ENCODE measurements at places on chromosomes 6 and 20.

DNA sequence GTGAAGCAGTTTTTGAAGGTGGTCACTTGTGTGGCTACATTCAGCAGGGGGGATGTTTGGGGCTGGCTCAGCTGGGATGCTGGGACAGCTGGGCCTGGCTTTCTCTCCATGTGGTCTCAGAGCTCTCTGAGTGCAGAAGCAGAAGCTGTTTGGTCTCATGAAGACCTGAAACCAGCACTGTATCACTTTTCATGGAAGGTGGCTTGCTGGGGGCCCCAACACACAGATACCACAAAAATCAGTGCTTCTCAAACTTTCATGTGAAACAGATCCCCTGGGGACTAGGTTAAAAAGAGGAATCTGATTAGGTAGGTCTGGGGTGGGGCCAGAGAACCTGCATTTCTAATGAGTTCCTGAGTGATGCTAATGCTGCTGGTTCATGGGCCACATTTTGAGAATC is 347.3 kb downstream of the DHX35 start:
- DNase-seq: no peak

DNA sequence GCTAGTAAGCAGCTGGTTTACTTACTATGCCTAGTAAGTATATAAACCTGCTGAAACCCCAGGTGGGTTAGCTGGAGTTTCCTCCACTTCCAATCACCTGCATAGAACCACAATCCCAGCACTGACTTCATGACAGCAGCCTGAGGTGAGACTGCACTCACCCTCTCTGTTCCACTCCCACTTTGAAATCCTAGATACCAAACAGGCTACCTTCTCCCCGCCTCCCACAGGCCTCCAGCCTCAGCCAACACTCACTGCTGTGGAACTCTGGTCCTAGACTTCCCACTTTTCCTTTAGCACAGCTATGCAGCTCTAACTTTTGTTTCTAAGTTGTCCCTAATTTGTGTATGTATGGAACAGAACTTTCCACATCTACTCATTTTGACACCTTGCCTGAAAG is 149.7 kb upstream of the ARID1B start:
- DNase-seq: no peak

DNA sequence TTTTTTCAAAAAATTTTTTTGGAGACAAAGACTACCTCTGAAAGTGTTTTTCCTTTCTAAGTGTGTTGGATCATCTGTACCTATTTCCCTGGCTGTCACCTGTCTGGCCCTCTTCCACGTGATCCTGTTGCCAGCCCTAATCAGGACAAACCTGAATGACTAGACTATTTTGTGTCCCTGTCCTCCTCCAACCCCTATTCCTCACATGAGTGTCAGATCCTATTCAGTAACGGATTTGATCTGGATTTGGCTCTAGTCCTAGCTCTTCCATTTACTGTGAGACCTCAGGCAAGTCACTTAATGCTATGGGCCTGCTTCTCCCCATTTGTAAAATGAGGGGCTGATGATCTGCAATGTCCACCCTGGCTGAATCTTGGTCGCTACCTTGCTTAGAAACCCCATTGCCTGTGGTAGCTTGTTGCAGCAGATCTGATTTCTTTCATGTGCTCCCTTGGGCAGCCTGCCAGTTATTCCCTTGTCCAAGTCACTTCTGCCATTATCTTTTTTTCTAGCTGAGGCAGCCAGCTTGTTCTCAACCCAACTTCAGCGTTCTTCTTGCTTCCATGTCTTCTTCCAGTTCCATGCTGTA is 4.8 kb downstream of the PHF20 start:
- no peak for DNase-seq

DNA sequence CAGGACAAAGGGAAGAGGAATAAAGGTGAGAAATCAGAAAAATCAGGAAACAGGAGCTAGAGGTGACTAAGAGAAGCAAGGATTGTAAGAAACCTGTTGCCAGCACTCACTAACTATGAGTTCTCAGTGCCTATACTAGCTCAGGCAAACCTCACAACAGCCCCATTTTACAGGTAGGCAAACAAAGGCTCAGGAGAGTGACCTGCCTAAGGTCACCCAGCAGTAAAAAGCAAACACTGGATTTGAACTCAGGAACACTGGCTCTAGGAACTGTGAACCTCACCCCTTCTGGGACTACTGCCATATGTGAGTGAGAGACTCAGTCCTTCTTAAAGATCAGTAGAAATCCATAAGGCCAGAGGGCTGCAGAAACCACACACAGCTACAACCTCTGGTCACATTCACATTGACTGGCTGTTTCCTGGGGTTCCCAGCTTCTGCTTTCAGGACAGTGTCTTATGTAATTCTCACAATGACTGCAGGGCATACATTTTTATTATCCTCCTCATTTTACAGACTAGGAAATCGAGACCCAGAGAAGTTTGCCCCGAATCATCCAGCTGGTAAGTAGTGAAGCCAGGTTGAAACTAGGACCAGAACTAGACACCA is 80.7 kb upstream of the MAFB start:
- DNase-seq: no peak

- no peak for DNase-seq
These were observed 27.8 kb upstream of the JAG1 start for GRCh38 chr20:10701607-10702006.

DNA sequence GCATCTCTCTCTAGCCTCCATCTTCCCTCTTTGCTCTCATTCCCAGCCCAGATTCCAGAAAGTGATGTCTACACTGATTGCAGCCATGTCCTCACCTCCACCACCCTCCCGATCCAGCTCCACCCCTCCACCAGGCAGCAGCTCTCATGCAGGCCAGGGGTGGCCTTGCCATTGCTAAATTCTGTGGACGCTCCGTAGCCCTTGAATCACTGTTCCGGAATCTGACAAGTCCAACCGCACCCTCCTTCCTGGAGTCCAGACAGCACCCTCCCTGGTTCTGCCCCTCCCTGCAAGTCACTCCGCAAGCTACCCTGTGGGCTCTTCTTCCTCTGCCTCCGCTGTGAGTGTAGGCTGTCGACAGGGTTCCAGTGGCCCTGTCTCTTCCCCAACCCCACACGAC is 26.2 kb downstream of the TNXB start:
- DNase-seq: no peak

- DNase-seq: no peak
These were observed 712 bp downstream of the DEK start for GRCh38 chr6:18263418-18264218.

DNA sequence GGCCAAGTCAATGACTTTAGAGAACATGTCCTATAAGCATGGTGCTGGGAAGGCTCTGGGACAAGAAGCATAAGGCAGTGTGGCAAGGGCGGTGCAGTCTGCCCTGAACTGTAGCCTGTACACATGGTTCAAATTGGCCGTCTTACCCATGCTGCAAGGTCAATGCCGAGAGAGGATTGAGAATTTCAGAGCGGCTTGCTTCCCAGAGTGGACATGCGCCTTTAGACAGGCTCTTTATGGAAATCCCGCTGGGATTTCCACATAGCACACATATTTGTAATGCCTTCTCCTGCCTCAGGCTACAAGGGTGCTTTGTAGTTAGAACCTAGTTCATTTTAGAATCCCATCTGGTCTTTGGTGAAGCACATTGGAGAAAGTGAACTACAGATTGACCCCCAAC is 36.1 kb upstream of the CEP162 start:
- no peak for DNase-seq

DNA sequence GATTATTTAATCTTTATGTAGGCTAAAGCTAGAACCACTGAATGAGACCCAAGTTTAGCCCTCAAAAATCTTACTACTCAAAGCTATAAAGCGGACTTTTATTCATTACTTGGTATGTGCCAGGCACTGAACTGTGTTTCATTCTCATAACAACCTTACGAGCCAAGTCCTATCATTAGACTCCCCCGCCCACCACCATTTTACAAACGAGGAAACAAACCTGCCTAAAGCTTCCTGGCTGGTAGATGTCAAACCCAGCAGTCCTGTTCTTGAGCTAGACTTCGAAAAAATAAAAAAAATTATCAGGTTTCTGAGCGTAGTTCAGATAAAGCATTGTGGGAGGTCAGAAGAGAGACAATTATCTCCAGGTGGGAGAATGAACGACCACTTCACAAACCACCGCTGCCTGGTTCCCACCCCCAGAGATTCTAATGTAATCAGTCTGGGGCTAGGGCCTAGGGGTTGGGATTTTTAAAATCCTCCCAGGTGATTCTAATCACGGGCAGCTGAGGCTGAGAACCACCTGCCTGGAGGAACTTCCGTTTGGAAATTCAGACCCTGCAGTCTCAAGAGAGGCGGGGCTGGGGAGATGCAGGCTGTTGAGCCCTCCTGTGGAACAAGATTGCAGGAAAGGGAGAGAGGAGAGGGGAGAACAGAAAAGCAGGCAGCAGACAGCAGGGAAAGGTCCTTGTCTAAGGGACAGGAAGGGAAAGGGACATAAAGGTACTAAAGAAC is 8.6 kb downstream of the ADTRP start:
- DNase-seq: no peak

DNA sequence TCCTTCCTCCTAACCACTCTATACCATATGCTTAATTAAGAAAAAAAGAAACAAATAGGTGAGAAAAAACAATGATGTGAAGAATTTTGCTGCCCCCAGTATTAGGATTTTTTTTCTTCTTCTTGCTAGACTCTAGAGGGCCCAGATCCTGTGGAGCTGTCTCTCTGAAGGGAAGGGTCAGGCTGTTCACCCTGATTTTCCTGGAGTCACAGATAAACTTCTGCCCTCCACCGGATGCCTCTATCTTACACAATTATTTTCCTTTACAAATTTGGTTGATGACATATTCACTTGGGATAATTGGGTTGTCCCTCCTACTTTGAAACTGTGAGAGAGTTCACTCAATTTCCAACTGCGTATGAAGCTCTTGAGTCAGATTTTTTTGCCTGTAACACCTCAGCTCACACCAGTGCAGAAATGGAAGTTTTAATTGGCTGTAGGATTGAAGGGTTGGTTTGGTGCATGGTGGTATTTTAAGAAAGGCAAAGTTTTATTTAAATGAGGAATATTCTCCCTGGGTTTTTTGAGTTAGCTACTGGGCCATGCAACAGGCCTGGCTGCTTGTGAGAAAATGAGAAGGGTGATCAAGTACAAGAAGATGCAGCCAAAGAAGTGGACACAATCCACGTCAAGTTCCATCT is 73.7 kb upstream of the ESR1 start:
- DNase-seq: no peak

DNA sequence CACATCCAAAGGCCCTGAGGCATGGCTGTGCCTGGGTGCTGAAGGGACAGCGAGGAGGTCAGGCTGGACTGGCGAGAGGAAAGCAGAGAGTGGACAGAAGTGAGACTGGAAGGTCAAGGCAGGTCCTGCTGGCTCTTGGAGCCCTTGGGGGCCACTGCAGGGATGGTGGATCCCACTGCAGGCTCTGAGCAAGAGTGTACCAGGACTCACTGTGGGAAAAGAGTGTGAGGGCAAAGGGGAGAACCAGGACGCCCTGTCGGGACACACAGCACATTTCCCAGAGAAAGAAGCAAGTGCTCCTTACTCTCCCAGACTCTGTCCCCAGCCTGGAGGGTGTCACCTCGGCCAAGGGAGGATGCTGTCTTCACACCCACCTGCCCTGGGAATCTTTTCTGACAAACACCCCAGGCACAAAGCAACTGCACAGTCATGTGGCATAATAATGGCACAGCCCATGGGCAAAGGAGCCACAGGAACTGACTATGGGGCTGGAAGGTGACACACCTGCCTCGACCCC is 172.3 kb upstream of the CST7 start:
- no peak for DNase-seq

DNA sequence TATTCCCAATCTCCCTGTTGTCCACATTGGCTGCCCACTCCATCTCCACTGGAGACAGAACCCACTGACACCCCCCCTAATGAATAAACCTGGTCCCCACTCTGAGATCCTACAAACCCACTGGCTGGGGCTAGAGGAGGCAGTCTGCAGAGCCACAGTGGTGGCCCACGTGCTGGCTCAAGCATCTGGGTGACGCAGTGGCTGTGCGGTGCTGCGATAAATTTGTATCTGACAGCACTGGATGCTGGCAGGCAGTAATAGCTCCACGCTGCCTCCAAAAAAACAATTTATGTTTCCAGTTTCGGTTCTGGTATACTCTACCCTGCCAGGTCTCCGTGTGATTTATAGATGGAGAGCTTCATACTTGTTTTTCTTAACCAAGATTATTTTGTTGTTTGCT is 87.1 kb upstream of the SYNDIG1 start:
- DNase-seq: no peak
